ENCODE measurements at places on chromosomes 5 and 9. TPM values are rescaled to one million over a fixed set of nuclear protein-coding genes. Genes with fewer than 3 reads are reported as not detected.

- no peak for DNase-seq
Observed at GRCh38 chr9:125681657-125682056, 25.4 kb downstream of the MAPKAP1 start.

GRCh38 chr9:136814725-136815421, 7.1 kb downstream of the RABL6 start:
- peak; percentile 6 for DNase-seq

DNA sequence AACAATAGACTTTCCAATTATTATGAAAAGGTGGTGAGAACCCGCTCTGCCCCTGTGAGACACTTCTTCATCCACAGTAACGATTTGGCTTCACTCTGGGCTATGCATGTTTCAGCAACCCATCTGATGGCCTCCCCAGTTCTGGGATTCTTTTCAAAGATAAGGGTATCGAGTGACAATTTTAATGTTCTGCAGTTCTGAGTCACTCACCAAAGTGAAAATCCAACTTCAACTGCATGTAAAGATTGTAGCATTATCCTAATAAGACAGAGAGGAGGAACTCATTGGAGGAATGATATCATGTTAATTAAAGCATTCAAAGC, 1078.3 kb upstream of the SEMA6A start:
- no peak for DNase-seq

The BTNL8 gene
- 0.41 TPM for total RNA-seq
